ENCODE measurements at places on chromosomes 12 and 14.
A peak's percentile ranks its signal among the peaks of the same experiment; 100 is the strongest.

DNA sequence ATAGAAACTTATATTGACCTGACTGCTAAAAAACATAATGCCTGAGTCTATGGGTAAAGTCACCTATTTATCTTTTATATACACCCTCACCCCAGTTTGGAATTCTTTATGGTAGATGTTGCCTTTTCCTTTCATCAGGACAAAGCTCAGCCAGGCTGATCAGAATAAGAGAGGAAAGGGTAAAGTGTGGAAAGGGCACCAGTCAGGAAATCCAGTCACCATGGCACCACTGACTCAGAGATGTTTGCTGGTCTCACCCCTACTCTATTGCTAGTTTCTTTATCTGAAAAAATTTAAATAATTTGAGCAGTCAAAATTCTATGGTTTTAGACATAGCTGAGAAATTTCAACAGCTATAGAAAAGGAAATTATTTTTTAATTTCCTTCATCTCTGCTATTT is 49.2 kb upstream of the SSTR1 start:
- DNase-seq: peak; percentile 15

- DNase-seq: peak; percentile 66
These were observed at the start of gene CPM for GRCh38 chr12:68932961-68933893. TSS of gene CPM (minus strand) at chr12:68933171. CDS start at chr12:68932837, 334 bp downstream.

GRCh38 chr14:103521951-103522563 is 573 bp downstream of the CKB start:
- peak; percentile 32 for DNase-seq

GRCh38 chr12:130126023-130126432 is 36.2 kb upstream of the FZD10 start:
- DNase-seq: no peak

DNA sequence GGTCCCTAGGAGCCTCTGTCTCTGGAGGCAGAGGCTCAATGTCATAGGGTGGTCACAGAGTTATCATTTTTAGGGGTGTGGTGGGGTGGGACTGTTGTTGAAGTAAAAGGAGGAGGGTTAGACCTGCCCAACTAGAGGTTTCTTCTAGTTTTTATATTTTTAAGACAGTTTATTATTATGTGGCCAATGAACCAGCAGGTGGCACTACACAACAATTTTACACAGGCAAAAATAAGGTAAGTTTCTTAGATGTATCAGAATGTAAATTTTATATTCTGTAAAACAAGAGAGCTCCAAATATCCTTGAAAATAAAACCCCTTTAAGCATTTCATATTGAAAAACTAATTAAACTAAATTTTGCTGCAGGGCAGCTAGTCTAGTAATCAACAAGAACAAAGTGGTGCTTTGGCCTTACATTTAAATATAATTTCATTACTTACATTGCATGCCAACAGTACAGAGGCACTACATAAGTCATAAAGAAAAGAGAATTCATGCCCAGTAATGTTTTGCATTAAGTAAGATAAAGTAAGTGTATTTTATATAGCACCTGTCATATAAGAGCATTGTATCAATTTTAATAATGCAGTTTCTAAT is 22.2 kb upstream of the OVCH1 start:
- peak; percentile 39 for DNase-seq

GRCh38 chr12:96242597-96242996 is 48.4 kb downstream of the ELK3 start:
- no peak for DNase-seq

DNA sequence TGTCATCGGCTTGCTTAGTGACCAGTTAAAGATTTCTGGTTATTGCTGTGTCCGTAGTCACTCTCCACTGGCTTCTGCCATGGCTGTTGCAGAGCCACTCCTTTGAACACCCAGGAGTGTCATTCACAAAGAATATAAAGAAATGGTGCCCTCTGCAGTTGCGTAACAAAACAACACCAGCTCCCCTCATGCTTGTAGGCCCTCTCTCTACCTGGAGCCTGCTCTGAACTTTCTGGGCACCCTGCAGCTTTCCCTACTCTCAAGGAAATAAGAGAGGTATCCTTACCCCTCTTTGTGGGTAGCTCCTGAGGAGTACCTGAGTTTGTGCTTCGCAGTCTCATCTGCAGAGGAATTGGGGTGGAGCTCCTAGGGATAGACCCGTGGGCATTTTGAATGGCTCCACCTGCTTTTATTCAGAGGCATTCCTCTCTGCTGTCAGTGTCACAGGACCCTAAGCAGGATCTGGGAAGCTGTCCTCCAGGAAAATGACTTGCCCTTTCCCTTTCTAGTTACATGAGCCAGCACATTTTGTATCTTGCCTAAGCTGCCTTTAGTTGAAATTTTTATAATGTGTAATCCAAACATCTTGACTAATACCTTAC is 97.2 kb upstream of the TMEM260 start:
- peak; percentile 5 for DNase-seq

DNA sequence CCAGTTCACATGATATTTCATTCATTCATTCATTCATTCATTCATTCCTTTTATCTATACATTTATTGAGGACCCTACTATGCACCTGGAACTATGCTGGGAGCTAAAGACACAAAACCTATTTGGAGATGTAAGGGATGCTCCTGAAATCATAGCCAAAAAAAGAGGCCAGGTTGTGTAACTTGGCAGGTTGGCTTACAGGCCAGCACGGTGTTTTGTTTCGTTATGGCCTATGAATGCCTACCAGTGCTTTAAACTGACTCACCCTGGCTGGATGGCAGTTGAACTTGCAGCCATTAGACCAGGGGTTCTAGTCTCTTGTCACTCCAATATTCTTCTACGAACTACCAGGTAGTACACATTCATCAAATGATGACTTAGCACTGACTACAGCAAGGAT is 15.7 kb downstream of the MAP3K9 start:
- DNase-seq: no peak

GRCh38 chr12:101368016-101368415 is 39.6 kb downstream of the ARL1 start:
- DNase-seq: no peak

- DNase-seq: no peak
These were observed 50.9 kb upstream of the PPFIA2 start for GRCh38 chr12:81809829-81810595.

DNA sequence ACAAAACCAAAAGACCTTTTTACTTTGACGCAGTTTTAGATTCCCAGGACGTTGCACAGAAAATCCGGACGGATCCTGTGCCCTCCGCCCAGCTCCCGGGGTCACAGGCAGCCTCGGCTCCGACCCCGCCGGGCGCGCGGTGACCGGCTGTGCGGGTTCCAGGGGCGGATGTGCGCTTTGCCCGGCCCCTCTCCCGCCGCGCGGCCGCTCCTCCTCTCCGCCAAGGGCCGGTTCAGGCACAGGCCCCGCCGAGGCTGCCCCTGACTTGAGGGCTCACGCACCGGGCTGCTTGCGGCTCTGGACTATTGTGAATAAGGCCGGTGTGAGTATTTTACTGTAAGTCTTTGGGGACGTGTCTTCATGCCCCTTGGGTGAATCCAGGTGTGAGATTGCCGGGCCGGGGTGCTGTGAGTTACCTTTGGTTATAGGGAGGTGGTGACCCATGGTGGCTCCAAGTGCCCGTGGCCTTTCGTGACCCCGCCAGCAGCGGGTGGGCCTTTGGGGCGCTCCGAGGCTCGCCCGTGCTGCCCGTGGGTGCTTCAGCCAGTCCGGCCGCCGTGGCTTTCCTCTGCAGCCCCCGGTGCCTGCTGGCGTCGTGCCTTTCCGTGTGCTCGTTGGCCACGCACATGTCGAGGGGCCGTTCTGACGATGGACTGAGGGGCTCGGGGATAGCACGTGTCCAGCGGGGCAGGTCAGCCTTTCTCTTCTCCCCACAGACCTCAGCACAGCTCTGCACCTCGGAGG is 45.9 kb downstream of the NOC4L start:
- DNase-seq: no peak

- no peak for DNase-seq
These were observed 42.0 kb upstream of the C14orf180 start for GRCh38 chr14:104537613-104537988.

DNA sequence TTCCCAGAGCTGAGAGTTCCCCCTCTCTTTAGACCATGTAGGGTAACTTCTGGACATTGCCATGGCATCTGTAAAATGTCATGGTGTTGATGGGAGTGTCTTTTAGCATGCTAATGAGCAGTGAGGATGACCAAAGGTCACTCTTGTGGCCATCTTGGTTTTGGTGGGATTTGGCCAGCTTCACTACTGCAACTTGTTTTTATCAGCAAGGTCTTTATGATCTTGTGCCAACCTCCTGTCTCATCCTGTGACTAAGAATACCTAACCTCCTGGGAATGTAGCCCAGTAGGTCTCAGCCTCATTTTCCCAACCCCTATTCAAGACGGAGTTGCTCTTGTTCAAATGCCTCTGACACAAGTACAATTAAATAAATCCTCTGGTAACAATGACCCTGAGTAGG is 244.4 kb downstream of the NEDD1 start:
- DNase-seq: peak; percentile 2

GRCh38 chr14:22319526-22320361 is 269.3 kb downstream of the DAD1 start:
- DNase-seq: peak; percentile 32

DNA sequence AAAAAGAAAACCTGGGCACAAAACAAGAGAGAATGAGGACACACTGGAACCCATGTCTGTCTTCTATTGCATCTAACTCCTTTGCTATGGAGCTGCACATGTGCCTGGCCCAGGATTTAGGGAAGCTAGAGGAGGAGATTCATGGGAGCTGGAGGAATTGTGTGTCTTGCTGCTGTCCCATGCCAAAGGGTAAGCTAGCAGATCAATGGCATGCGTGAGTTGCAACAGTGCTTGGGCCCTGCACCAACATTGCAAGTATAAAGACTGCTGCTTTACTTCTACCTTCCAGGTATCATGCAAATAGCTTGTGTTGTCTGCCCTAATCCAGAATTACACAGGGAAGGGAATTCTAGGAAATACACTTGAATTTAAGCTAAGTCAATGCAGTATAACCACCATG is 196.4 kb upstream of the IGF1 start:
- DNase-seq: no peak

DNA sequence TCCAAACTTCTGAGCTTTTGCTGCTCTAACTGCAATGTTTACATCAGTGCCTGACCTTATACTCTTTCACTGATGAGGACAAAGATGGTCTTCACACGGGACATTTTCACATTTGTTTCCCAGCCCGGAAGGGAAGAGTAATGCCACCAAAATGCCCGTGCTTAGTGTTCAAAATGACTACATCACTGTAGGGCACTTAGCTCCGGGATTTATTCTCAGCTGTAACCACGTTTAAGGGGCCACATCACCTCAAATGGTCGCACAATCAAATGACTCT is 2.9 kb downstream of the GSG1 start:
- DNase-seq: no peak

DNA sequence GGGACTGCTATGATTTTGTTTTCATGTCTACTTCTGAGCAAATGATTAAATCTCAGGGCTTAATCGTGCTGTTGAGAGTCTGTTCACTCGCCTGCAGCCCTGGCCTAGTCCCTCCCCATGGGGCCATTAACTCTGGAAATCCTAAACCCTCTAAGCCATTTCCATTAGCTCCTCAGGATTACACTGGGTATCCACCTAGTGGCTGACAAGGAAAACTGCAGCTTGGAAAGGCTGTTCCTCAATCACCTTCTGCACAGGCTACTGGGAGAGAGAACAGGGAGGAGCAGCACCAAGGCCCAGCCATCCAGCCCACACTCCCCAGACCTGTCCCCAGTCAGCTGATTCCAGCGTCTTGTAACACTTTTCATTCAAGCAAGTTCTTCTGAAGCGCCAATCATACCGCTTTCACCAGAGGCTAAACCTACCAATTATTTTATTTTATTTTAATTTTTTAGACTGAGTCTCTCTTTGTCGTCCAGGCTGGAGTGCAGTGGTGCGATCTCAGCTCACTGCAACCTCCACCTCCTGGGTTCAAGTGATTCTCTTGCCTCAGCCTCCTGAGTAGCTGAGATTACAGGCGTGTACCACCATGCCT is 48.7 kb downstream of the NEUROD4 start:
- DNase-seq: peak; percentile 47

- no peak for DNase-seq
These were observed 120.7 kb downstream of the ADGRD1 start for GRCh38 chr12:131074221-131075083.

- DNase-seq: no peak
These were observed 79.8 kb downstream of the SLC15A4 start for GRCh38 chr12:128743916-128744315.

- no peak for DNase-seq
These were observed 20.1 kb downstream of the SERPINA3 start for GRCh38 chr14:94632305-94632590.

DNA sequence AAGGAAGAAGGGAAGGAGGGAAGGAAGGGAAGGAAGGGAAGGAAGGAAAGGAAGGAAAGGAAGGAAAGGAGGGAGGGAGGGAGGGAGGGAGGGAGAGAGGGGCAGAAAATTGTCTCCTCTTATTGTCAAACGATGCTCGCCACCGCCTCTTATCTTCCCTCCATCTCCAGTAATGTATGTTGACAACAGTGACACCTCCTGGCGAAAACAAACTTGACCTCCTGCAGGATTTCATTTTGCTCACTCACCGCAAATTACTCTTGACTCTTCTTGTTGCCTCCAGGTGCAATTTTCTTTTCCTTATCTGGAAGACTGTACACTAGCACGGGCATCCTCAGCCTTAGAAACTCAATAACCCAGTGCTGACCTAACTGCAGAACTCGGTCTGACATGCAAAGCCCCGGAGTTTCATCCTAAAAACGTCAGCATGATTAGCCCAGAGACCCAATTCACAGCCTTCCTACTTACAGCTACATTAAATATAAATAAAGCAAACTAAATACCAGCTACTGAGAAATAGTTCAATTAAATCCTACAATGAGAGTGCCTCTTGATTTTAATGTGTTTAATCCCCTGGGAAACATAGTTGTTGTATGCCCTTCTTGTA is 512.4 kb upstream of the TMPO start:
- peak; percentile 17 for DNase-seq

DNA sequence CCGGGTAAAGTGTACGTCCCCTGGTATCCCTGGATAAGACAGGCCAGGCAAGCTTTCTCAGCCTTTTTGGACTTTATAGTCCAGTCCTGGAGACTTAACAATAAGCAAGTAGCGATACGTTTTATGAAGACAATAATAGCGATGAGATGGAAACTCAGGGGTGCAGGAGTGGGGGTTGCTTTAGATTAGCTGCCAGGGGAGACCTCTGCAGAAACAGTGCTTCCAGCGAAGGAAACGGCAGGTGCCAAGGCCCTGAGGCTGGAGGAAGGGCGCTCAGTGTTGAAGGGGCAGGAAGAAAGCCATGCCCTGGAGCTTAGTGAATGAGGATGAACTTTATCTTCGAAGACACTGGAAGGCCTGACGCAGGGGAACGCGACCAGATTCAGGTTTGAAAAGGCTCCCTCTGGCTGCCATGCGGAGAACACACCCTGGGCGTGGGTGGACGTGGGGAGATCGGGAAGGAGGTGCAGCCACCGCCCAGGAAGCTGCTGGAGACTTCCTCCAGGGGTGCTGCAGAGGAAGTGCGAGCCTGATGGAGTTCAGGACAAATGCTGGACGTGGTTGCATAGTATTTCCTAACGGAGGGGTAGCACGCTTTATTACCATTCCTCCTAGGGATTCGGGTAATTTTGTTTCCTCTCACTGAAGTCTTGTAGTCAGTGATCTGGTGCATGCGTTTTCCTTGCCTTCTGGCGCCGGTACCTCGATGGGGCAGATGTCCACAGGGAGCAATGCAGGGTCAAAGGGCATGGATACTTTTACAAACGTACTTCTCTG is 26.1 kb upstream of the UBC start:
- peak; percentile 95 for DNase-seq
